ENCODE measurements at places on chromosomes 4 and X.
A peak's percentile ranks its signal among the peaks of the same experiment; 100 is the strongest.

DNA sequence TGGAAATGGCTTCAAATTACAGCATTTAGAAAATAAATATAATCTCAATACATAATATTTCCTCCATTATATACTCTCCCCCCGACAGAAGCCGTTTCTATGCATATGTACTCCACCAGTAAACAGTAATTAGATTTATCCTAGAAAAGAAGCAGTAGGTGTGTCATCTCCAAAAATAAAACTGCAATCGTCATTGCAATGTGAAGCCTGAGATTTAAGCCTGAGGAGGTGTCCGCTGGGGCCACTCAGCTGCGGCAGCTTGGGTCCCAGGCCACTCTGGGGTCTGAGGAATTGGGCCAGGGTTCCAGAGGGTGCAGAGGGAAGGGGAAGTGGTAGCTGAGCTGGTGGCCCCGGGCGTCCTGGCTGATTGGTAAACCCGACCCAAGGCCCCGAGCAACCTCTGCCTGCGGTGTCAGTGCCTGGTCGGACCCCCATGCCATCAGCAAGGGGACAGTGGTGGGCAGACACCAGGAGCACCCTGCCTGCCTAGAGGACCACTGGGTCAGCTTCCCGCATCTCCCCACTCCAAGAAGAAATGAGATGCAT is 7.8 kb upstream of the MXD4 start:
- no peak for DNase-seq

- DNase-seq = peak; percentile 33
These were observed 219.0 kb downstream of the TLL1 start for GRCh38 chr4:166091912-166092510.

DNA sequence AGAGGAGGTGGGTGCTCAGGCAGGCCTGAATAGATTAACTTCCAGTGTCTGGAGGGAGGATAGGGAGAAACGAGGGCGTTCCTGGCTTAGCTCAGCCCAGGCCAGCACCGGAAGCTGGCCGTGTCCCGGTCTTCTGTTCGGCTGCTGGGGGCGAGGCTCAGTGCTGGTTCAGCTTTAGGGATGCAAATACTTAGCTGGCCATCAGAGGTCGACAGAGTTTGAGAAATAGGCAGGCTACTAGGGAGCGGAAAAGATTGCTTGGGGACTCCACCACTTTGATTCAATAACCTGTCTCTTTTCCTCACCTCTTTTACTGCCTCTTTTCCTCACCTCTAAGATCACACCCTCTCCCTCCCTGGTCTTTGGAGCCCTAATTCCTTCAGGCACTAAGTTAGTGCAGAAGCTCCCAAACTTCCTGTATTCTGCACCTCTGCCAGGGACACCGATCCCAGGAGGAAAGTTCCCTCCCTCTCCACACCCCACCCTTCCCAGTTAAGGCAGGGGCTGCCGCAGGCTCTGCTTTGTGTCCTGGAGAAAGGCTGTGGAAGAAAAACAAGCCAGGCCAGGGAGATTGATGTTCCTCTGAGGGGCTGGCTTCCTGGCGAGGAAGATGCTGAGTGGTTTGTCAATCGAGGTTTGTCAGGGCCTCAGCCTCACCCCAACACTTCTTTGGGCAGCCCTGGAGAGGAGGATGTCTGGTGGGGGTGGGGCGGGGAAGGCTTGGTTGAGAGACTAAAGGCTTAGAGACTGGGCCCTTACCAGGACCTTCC is 6.0 kb upstream of the EFNB1 start:
- peak; percentile 9 for DNase-seq

DNA sequence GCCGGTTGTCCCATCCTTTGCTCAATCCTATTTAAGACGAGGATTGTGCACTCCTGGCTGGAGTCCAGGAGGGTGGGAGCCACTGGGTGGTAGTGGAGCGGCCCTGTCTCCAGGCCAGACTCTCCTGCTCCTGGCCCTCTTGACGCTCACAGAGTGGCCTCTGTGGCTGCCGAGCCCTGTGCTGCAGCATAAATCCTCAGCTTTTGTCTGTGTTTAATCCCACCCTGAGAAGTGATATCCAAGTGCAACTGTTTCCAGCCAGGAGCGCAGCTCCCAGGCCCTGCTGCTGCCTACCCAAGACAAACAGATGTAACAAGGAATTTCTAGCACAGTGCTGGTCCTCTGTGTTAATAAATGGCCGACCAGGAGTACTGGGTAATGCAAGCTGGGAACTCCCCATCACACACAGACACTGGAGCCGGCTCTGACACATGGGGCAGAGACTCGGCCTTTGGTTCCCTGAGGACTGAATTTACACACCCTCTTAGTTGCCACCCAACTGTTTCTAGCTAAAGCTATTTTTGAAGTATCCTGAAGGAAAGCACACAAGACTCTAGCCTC is 85.3 kb downstream of the GATB start:
- no peak for DNase-seq

- no peak for DNase-seq
These were observed 180.0 kb downstream of the WDFY3 start for GRCh38 chr4:84786478-84786877.

DNA sequence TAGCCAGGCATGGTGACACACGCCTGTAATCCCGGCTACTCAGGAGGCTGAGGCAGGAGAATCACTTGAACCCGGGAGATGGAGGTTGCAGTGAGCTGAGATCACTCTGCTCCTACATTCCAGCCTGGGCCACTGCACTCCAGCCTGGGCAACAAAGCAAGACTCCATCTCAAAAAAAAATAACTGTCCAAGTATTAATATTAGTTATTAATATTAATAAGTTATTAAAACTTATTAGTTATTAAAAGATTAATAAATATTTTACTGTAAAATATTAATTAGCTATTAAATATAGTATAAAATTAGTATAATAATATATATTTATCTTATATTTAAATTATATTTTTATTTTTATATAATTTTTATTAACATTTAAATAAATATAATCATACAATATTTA is 19.5 kb upstream of the NDST3 start:
- no peak for DNase-seq

- no peak for DNase-seq
These were observed 101.9 kb downstream of the FAM53A start for GRCh38 chr4:1582227-1582626.

- no peak for DNase-seq
These were observed 155.0 kb downstream of the TRAM1L1 start for GRCh38 chr4:116930329-116930728.

GRCh38 chr4:167100120-167100519 is 134.2 kb downstream of the SPOCK3 start:
- DNase-seq = no peak

DNA sequence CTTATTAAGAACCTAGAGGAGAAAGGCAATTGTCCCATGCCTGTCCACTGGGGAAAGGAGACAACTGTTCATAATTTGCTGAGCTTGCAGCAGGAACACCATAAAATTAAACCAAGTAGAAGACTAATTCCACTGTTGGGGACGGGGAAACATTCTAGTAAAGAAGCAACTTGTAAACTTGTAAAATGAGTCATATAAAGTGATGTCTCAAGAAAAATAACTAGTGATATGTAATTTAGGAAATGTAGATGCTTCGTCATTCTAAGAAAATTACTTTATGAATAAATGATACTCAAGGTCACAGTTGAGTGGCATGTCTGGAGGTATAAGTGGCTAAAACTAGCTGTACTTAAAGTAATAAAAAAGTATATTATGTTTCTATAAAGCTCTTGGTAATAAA is 121.2 kb upstream of the MID1 start:
- no peak for DNase-seq

DNA sequence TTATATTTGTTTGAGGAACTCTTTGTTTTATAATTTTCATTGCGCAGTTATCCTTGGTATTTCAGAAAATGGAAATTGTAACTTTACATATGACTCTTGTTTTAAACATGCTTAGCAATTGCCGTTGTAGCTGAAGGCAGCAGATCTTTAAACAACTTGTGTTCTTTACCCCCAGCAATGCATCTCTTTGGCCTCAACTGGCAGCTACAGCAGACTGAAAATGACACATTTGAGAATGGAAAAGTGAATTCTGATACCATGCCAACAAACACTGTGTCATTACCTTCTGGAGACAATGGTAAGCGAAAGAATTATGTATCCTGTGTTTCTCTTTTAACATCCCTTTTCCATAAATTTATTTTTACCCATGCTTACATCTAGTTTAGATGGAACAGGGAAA is 263.6 kb downstream of the DCTD start:
- DNase-seq = no peak

DNA sequence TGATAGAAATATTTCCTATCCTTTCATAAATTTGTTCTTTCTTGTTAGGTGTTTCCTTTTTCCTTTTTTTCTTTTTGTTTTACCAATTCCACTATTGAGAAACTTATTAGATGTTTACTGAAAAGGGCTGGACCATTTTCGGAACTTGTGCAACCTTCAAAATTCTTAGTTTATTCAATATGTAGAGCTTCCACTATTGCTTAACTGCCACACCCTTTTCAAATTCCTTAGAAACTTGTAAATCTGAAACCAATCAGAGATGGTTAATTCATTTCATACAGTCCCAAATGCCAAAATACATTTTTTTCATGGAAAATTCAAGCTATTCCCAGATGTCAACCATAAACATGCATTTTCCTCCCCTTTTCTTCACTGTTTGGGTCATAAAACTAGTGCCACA is 66.1 kb upstream of the SLC39A8 start:
- DNase-seq = no peak

- no peak for DNase-seq
These were observed 13.3 kb upstream of the UBA6 start for GRCh38 chr4:67714248-67714583.

GRCh38 chr4:122890147-122890795 is 32.1 kb downstream of the NUDT6 start:
- no peak for DNase-seq

DNA sequence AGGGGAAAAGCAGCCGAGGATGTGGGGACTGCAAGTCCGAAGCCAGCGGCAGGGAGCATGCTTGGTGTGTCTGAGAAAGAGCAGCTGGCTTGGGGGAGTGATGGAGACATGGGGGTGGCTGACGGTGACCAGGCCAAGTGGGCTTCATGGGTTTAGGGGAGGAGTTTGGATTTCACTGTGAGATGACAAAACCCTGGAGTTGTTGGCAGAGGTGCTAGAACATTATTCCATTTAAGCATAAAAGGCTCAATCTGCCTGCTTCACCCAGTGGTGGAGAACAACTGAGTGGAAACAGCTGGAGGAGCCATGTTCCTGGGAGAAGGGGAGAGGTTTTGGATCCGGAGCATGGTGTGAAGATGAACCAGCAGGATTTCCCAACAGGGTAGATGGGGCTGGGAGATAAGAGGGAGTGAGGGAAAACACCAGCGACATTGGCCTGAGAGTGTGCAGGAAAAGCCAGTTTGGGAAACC is 318.0 kb upstream of the TAPT1 start:
- no peak for DNase-seq

- no peak for DNase-seq
These were observed 73.9 kb downstream of the SYNPO2 start for GRCh38 chr4:118962540-118962939.

DNA sequence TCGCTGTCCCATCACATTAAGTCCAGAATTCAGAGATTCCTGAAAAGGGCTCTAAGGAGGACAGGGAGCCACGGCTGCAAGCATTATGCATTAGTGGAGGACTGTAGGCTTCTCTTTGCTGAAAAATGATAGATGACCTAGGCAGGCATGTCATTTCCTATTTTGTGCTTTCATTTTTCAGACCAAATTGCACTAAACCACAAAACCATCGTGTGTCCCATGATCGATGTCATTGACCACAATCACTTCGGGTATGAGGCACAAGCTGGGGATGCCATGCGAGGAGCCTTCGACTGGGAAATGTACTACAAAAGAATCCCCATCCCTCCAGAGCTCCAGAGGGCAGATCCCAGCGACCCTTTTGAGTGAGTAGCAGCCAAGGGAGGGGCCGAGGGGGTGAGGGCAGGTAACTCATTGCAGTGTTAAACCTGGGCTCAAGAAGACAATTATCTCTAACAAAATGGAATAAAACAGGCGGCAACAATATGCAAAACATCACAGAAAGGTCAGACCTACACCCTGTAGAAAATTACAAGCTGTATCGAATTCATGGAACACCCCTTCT is 355.2 kb upstream of the GALNT7 start:
- DNase-seq = peak; percentile 4

DNA sequence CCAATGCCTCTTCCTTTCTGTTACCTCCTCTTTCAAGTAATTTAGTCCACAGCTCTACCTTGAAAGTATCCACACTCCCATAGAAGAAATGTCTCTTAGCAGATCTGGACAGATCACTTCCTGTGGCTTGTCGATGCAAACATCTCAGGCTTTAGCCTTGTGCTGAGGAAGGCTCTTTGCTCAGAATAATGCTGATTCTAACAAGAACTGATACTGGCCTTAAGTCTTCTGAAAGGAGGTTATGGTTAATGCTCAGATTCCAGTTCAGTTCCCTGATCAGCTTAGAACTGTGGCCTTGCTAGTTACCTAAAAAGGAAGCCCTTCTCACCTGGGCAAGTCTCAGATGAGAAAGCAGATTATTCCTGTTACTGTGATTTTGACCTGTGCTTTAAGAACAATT is 230.1 kb upstream of the FAT4 start:
- DNase-seq = no peak

- peak; percentile 44 for DNase-seq
These were observed 116.8 kb upstream of the SHISA3 start for GRCh38 chr4:42280327-42281095.

DNA sequence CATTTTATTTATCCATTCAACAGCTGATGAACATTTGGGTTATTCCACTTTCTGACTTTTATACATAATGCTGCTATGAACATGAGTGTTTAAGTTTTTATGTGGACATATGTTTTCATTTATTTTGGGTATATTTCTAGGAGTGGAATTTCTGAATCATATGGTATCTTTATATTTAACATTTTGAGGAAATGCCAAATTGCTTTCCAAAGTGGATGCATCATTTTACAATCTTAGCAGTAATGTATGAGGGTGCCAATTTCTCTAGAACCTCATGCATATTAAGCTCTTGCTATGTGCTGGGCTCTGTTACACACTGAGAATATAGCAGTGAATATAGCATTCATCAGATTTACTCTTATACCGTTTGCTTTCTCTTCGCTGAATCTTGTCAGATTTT is 983.7 kb downstream of the STIM2 start:
- DNase-seq = no peak

GRCh38 chr4:8537041-8537461 is 43.1 kb upstream of the GPR78 start:
- DNase-seq = peak; percentile 27

- DNase-seq = no peak
These were observed 27.2 kb downstream of the EPGN start for GRCh38 chr4:74335341-74336021.

DNA sequence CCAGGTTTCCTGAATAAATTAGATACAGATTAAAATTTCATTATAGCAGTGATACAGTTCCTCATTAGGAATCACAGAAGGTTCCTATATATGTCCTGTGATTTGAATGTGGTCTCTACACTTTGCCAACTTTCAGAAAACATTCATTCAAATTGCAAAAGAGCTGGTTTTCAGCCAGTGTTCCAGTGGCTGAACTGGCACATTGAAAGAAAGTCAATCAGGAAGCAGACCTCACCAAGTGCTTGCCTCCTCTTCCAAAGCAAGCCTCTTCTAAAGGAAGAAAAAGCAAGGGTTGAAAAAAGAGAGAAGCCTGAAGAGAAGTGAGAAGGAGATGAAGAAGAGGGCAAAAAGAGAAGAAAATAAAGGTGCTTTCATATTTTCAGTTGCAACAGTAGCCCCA is 12.7 kb downstream of the KLHL34 start:
- DNase-seq = no peak

GRCh38 chrX:109270580-109271484 is 211.1 kb downstream of the GUCY2F start:
- DNase-seq = peak; percentile 63

- no peak for DNase-seq
These were observed 76.7 kb upstream of the NAF1 start for GRCh38 chr4:163243297-163243981.

All from activated CD4-positive, alpha-beta T cell treated with anti-CD3 and anti-CD28 coated beads, Interleukin-2, amount 50 U/mL, for 16 hours (primary cell).